NCI-H1694 (cell line): ENCODE measurements at places on chromosomes 5 and 9.
A peak's percentile ranks its signal among the peaks of the same experiment; 100 is the strongest.

GRCh38 chr9:137311171-137311985 is 9.3 kb upstream of the NRARP start:
- DNase-seq = no peak

GRCh38 chr9:5552301-5552700 is 42.0 kb downstream of the PDCD1LG2 start:
- no peak for DNase-seq

GRCh38 chr9:109817846-109818472 is 38.0 kb downstream of the PALM2AKAP2 start:
- peak; percentile 92 for DNase-seq

- no peak for DNase-seq
These were observed 405.4 kb downstream of the DMAC1 start for GRCh38 chr9:7394002-7394774.

GRCh38 chr9:109310486-109310901 is 10.4 kb downstream of the EPB41L4B start:
- no peak for DNase-seq

GRCh38 chr9:132071847-132072507 is 7.7 kb downstream of the MED27 start:
- no peak for DNase-seq

DNA sequence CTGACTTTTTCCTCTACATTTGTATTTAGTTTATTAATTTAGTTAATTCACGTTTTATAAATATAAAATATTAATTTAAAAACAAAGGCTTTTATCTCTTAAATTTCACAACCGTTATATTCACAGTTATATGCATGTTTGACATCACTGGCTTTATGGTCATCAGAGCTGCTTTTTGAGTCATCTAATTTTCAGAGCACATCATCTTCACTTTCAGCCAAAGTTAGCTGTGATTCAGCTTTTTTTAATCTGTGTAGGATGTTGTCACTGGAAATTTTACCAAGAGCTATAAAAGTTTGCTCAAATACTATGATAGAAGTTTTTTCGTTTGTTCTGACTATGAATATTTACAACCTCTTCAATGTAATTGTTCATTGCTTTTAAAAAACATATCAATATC is 12.4 kb downstream of the CDC37L1 start:
- DNase-seq = no peak

DNA sequence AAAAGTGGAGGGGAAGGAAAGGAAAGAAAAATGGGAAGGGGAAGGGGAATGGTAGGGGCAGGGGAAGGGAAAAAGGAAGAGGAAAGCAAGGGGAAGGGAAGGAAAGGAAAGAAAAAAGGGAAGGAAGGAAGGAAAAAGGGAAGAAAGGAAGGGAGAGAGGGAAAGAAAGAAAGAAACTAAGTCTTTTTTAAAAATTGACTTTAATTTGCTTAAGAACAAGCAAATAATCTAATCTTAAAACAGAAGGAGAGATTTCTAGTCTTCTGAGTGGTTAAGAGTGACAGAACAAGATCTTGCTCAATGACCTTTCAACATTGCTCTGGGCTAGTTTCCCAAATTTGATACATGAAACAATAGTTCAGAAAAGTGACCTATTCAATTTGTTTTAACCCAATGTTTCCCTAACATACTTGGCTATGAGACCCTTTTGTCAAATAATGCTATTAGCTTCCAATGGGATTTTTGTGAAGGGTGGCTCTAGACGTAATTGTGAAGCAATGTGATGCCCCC is 33.4 kb upstream of the GLIS3 start:
- no peak for DNase-seq

DNA sequence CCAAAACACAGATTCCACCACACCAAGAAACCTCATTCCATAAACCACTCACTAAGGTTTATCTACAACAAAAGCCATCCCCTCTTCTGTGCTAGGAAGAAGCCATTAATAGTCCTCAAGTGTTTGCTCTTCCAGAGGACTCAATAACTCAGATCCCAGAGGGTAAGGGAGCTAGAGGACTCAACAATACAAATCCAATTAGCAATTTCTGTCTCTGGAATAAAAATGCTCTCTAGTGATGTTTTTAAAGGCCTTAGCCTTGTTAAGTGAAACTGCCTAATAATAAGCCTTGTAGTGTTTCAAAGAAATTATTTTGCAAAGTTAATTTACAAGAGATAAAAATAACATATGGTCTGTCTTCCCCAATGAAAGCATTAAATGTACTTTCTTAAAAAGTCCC is 942.4 kb downstream of the CDH12 start:
- DNase-seq = no peak

GRCh38 chr5:67978171-67978570 is 237.4 kb upstream of the PIK3R1 start:
- no peak for DNase-seq

- DNase-seq = no peak
These were observed 70.2 kb upstream of the AGXT2 start for GRCh38 chr5:35117967-35118366.

- DNase-seq = no peak
These were observed 1899.9 kb downstream of the MAT2B start for GRCh38 chr5:165405340-165405739.

DNA sequence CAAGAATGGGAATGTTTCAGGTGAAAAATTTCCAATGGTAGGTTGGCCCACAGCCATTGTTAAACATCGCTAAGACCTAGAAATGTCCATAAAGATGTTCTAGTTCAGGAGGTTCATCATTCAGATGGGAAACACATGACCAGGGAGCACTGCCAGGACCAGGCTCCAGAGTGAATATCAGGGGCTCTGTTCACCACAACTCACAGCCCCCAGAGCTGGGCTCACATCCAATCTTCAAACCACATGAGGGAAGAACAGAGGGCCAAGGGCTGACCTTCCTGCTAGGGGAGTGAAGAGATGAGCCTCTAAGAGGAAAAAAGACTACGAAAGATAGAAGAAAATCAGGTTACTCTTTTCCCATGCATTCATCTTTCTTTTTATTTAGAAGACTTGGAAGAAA is 205.8 kb downstream of the SEMA5A start:
- DNase-seq = no peak

GRCh38 chr5:72555871-72556270 is 48.7 kb upstream of the ZNF366 start:
- DNase-seq = peak; percentile 15

DNA sequence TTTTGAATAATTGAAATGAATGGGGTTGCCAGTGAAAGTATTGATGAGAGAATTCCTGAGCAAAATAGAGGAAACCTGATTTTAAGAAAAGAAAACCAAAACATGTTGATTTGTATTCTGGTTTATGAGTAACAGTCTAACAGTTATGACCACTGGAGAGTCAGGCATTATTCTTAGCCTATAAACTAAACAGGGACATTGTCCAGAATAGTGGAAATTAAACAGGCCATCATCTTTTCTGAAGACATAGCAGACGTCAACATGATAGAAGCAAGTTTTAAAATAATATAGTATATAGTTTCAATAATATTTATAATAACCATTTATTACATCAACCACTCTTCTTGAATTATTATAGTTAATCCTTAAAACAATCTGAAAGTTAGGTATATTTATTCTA is 178.3 kb upstream of the MPDZ start:
- DNase-seq = no peak

GRCh38 chr5:11143456-11144267 is 382.6 kb upstream of the DAP start:
- no peak for DNase-seq

GRCh38 chr5:27315363-27316270 is 277.2 kb upstream of the CDH9 start:
- DNase-seq = no peak

DNA sequence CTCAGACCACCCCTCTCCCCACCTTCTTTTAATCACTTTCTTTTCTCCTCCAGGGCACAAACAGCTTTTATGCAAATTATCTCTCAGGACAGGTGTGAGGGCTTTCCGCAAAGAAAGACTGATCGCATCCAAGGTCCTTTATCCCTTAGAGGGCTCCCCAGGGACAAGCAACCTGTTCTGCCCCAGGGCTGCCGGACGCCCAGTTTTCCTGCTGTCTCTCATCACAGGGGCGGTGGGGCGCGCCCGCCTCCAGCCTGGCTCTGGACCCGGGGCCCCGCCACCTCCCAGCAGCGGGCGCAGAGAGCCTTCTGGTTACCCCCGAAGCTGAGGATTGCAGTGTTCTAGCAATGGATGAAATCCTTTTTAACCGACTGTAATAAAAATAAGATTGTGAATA is 266.1 kb downstream of the CWC27 start:
- no peak for DNase-seq

- DNase-seq = no peak
These were observed 107.3 kb downstream of the MTREX start for GRCh38 chr5:55415071-55415470.

GRCh38 chr5:132576123-132576522 is 19.3 kb downstream of the RAD50 start:
- DNase-seq = no peak

- no peak for DNase-seq
These were observed 8.4 kb downstream of the TRPC7 start for GRCh38 chr5:136356747-136357469.

- no peak for DNase-seq
These were observed 168.1 kb downstream of the KDM4C start for GRCh38 chr9:6925836-6926235.
